Activated naive CD4-positive, alpha-beta T cell treated with anti-CD3 and anti-CD28 coated beads, Interleukin-2, amount 10 ng/mL, durations not matched to agents 7 days and 5 days (primary cell): ENCODE measurements at places on chromosomes 7 and 10.
A peak's percentile ranks its signal among the peaks of the same experiment; 100 is the strongest.

- H3K36me3 ChIP-seq, result no peaks in the 10 kb centered on the region
- no peak overlapping the region for H3K27ac ChIP-seq
- no peak overlapping the region for H3K4me3 ChIP-seq
- H3K4me1 ChIP-seq, result no peaks in the 10 kb centered on the region
Measured at GRCh38 chr7:80960244-80960795, 41.5 kb upstream of the SEMA3C start.

GRCh38 chr7:70410134-70410750 lies 721.7 kb upstream of the GALNT17 start:
- H3K4me1 ChIP-seq, result no peaks in the 10 kb centered on the region
- no peak overlapping the region for H3K27ac ChIP-seq
- H3K36me3 ChIP-seq, result no peaks in the 10 kb centered on the region
- no peaks in the 10 kb centered on the region for H3K27me3 ChIP-seq

DNA sequence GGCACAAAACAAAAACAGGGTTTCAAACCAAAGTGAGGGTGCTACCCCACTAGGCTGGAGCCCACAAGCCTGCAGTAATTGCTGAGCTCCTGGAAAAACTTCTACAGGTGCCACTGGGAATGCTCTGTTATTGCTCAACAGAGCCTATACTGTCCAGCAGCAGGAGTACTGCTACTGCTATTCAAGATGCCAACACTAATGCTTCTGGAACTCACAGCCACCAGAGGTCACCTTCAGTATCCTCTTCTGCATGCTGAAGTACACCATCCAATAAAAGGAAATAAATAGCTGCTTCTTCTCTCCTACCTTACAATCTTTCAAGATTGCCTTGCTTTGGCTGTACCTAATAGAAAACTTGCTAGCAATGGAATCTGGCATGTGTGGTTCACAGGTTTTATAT lies 222.0 kb downstream of the LRRN3 start:
- no peak overlapping the region for H3K27ac ChIP-seq
- no peaks in the 10 kb centered on the region for H3K4me1 ChIP-seq
- DNase-seq, result no peak
- H3K27me3 ChIP-seq, result no peaks in the 10 kb centered on the region
- H3K4me3 ChIP-seq, result no peak overlapping the region

- no peaks in the 10 kb centered on the region for H3K27me3 ChIP-seq
- no peak overlapping the region for H3K27ac ChIP-seq
- H3K4me1 ChIP-seq, result no peaks in the 10 kb centered on the region
- DNase-seq, result no peak
Measured at GRCh38 chr7:98236355-98237185, 15.5 kb downstream of the TECPR1 start.

DNA sequence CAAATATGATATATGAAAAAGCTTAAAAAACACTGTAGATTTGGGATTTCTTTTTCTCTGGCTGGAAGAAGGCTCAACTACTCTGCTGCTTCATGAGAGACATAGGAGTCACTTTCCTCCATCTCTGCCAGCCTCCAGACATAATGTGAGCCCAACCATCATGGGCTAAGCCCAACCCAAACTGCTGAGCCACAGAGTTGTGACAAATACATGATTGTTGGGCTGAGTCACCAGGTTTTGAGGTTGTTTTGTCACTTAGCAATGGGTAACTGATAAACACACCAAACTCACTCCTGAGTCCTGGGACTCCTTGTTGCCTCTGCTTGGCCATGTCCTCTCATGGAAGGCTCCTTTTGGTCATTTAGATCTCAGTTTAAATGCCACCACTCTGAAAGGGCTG lies 381.8 kb upstream of the FZD8 start:
- no peak overlapping the region for H3K4me3 ChIP-seq
- no peak for DNase-seq
- no peaks in the 10 kb centered on the region for H3K36me3 ChIP-seq
- H3K27me3 ChIP-seq, result no peaks in the 10 kb centered on the region

GRCh38 chr10:131710142-131710861 lies 190.5 kb upstream of the PPP2R2D start:
- H3K4me1 ChIP-seq, result no peaks in the 10 kb centered on the region
- no peak overlapping the region for H3K27ac ChIP-seq
- H3K4me3 ChIP-seq, result no peak overlapping the region
- H3K36me3 ChIP-seq, result no peaks in the 10 kb centered on the region
- no peaks in the 10 kb centered on the region for H3K27me3 ChIP-seq

DNA sequence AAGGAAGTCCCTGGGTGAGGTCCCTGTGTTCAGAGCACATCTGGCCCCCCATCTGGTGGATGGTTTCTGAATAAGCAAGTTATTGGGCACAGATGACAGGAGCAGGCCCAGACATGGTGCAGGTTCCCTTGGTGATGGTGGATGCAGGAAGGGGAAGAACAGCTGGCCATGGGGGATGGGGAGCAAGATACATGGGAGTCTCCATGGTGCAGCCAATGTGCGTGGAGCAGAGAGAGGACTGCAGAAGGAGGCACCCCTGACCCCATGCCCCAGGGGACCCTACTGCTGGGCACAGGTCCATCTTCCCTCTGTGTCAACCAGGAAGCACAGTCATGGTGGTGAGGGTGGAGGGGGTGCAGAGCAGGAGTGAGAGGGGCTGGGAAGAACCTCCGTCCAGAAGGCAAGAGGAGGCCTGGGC lies 43.8 kb upstream of the RABGEF1 start:
- H3K27ac ChIP-seq, result no peak overlapping the region
- no peaks in the 10 kb centered on the region for H3K4me1 ChIP-seq
- H3K36me3 ChIP-seq, result no peaks in the 10 kb centered on the region
- H3K27me3 ChIP-seq, result no peaks in the 10 kb centered on the region
- no peak overlapping the region for H3K4me3 ChIP-seq

- H3K27me3 ChIP-seq, result no peaks in the 10 kb centered on the region
- no peak for DNase-seq
- H3K4me3 ChIP-seq, result peak overlapping the region; percentile 93
- peaks cover 55% of the 10 kb centered on the region for H3K4me1 ChIP-seq
- H3K36me3 ChIP-seq, result peaks cover 2% of the 10 kb centered on the region
Measured at GRCh38 chr10:17201794-17202116, 283 bp upstream of the TRDMT1 start.

- H3K4me1 ChIP-seq, result no peaks in the 10 kb centered on the region
- no peaks in the 10 kb centered on the region for H3K27me3 ChIP-seq
- no peaks in the 10 kb centered on the region for H3K36me3 ChIP-seq
- DNase-seq, result no peak
- no peak overlapping the region for H3K27ac ChIP-seq
- H3K4me3 ChIP-seq, result no peak overlapping the region
Measured at GRCh38 chr7:79282070-79282694, 171.3 kb downstream of the MAGI2 start.

DNA sequence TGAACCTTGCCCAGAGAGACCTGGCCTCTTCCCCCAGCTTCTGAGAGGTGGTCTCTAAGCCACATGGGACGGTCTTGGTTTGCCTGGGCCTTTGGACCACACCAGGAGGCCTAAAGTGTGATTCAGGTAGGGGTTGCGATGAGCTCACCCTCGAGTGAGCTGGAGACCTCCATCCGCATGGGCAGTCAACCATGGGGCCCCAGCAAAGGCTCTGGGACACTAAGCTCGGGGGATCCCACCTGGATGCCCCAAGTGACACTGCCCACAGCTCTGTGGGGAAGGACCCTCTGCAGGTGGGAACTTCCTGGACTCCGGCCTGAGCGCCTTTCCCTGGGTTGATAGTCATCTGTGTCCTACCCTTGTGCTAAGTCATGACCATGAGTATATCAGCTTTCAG lies 57.1 kb upstream of the FAM20C start:
- H3K27ac ChIP-seq, result no peak overlapping the region
- no peaks in the 10 kb centered on the region for H3K36me3 ChIP-seq
- H3K4me1 ChIP-seq, result no peaks in the 10 kb centered on the region

- H3K4me1 ChIP-seq, result no peaks in the 10 kb centered on the region
- no peaks in the 10 kb centered on the region for H3K36me3 ChIP-seq
- DNase-seq, result no peak
- H3K27ac ChIP-seq, result no peak overlapping the region
- H3K27me3 ChIP-seq, result peaks cover 3% of the 10 kb centered on the region
Measured at GRCh38 chr7:143504215-143504936, 26.7 kb downstream of the TAS2R41 start.

- H3K4me3 ChIP-seq, result no peak overlapping the region
- H3K36me3 ChIP-seq, result peaks cover 52% of the 10 kb centered on the region
- peaks cover 22% of the 10 kb centered on the region for H3K4me1 ChIP-seq
Measured at GRCh38 chr10:79355420-79356017, 8.2 kb downstream of the PPIF start.

DNA sequence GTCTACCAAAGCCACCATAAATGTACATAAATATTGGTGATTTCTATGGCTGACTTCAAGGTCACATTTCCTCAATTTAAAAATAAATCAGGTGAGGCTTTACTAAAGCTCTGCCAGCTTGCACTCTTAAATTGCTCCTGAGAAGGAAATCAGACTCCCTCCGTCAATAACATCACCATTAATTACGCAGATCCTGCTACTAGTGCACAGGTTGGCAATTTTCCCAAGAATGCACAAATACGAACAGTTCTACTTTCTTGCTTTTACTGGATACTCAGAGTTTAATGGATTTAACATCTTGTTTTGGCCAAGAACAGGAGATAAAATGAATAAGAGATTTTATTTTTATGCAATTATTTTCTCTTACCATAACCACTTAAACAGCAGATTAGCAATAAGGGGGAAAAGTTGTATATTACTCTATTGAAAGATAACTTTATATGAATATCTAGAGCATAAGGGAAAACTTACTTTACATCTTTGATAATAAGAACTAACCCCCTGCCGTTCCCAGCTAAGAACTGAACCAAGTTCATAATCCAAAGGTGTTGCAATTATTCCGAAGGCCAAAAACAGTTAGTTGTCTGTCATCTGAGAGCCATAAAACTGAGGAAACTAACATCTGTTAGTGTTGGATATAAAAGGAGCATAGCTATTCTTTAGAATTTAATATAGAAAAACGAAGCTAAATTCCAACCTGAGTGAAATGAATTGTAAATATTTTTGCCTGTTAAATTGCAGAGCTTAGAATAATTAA lies 140.5 kb downstream of the TWIST1 start:
- no peaks in the 10 kb centered on the region for H3K4me1 ChIP-seq
- no peak overlapping the region for H3K27ac ChIP-seq
- no peak overlapping the region for H3K4me3 ChIP-seq

GRCh38 chr10:16788778-16789177 lies 28.4 kb downstream of the RSU1 start:
- H3K36me3 ChIP-seq, result peaks cover 65% of the 10 kb centered on the region
- H3K4me1 ChIP-seq, result peaks cover 26% of the 10 kb centered on the region
- no peaks in the 10 kb centered on the region for H3K27me3 ChIP-seq

- DNase-seq, result no peak
- H3K36me3 ChIP-seq, result no peaks in the 10 kb centered on the region
- H3K4me1 ChIP-seq, result peaks cover 9% of the 10 kb centered on the region
- H3K27ac ChIP-seq, result no peak overlapping the region
Measured at GRCh38 chr10:111109501-111110242, 32.8 kb downstream of the ADRA2A start.
